ENCODE measurements at places on chromosomes 3 and 15.

DNA sequence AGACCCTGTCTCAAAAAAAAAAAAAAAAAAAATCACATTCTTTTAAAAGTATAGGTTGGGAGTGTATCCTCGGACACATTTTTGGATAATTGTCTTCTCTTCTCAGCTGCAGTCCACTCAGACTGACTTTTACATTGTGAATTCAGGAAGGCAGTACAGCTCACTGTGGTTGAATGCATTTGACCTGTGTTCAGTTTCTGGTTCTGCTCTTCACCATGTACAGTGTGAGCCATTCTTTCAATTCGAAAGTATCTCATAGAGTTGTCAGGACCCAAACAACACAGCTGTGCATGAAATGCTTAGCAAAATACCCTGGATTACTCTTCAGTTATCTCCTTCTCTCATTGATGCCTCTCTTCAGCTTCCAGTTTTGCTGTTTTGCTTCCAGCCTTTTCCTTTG is 5.0 kb downstream of the CMTM8 start:
- no peak for DNase-seq

- DNase-seq, result no peak
Observed at GRCh38 chr15:86082619-86083380, 3.1 kb downstream of the AGBL1 start.

DNA sequence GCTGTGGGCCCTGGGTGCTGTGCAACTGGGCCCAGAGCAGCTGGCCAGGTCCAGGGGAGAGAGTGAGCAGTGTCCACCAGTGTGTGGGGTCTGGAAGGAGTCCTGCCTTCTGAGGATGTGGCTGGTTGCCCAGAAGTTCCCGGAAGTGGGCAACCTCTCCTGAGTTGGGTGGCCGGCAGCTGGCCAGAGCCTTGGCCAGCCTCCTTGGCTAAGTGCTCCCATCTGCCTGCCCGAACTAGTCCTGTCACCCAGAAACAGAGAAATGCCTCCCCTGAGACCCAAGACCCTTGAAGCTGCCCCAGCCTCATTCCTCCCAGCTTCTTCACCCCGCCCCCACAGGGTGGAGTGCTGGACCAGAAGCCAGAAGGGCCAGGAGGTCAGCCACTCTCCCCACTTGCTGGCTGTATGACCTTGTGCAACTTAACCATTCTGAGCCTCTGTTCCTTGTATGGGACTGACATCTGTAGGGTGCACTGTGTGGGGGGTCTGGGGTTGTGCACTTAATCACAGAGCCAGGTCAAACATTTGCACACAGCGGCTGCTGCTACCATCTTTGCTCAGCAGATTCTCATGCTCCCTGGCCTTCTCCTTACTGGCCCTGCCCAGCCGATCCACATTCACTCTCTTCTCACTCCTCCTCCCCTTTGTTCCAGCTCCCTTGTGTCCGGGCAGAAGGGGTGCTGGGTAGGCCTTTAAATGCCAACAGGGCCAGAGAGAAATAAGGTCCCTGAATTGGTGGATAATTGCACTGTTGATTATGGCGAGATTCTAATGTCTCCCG is 7.5 kb upstream of the ALAS1 start:
- DNase-seq, result no peak

DNA sequence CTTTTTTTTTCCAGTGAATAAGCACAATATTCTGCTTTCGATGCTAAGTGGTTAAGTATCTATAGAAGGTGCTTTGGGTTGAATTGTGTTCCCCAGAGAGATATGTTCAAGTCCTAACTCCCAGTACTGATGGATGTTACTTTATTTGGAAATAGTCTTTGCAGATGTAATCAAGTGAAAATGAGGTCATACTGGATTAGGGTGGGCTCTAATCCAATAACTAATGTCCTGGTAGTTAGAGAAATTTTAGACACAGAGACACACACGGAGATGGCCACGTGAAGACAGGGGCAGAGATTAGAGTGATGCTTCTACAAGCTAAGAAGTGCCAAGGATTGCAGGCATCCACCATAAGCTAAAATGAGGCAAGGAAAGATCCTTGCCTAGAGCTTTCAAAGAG is 662.3 kb downstream of the NAALADL2 start:
- no peak for DNase-seq

- no peak for DNase-seq
Observed at GRCh38 chr3:195258449-195259153, 12.4 kb downstream of the XXYLT1 start.

GRCh38 chr3:103385961-103386656 is 951.3 kb downstream of the ZPLD1 start:
- DNase-seq, result no peak

- no peak for DNase-seq
Observed at GRCh38 chr15:75140080-75140879, 61.4 kb upstream of the C15orf39 start.

DNA sequence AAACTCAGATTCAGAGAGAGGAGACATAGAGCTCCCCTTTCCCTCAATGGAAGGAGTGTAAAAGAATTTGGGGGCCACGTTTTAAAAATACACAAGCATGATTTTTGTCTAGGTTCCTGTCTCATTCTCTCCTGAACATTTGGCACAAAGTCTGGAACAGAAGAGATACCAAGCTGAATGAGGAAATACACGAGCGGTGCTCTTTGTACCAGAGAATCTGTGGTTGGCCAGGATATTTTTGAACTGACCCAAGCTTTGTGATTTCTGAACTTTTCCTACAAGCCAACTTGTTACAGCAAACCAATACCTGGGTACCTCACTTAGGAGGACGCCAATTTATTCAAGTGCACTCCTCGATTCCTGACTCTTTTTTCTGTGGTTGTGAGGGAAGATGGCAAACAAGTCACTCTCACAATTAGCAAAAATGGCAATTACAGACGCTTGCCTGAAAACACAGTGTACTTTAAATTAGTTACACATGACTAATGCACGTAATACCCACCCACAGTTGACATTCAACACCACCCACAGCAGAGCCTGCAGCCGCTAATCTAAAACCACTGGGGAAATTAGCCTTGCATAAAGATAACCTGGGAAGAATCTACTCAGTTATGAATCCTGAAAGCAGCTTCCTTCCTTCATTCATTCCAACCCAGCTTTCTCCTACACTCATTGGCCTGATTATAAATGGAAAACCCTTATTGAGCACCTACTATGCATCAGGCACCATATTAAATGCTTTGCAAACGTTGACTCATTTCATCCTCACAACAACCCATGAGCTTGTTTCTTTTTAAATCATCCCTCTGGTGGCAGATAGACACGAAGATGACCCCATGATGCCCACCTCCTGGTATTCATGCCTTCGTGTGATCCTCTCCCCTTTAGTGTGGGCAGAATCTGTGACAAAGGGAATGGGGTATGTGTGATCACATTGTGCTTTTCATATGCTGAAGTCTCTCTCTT is 293.5 kb downstream of the KBTBD8 start:
- no peak for DNase-seq

- no peak for DNase-seq
Observed at GRCh38 chr3:54906763-54907162, 21.1 kb downstream of the LRTM1 start.

GRCh38 chr3:117616227-117616626 is 906.6 kb downstream of the TUSC7 start:
- DNase-seq, result no peak

DNA sequence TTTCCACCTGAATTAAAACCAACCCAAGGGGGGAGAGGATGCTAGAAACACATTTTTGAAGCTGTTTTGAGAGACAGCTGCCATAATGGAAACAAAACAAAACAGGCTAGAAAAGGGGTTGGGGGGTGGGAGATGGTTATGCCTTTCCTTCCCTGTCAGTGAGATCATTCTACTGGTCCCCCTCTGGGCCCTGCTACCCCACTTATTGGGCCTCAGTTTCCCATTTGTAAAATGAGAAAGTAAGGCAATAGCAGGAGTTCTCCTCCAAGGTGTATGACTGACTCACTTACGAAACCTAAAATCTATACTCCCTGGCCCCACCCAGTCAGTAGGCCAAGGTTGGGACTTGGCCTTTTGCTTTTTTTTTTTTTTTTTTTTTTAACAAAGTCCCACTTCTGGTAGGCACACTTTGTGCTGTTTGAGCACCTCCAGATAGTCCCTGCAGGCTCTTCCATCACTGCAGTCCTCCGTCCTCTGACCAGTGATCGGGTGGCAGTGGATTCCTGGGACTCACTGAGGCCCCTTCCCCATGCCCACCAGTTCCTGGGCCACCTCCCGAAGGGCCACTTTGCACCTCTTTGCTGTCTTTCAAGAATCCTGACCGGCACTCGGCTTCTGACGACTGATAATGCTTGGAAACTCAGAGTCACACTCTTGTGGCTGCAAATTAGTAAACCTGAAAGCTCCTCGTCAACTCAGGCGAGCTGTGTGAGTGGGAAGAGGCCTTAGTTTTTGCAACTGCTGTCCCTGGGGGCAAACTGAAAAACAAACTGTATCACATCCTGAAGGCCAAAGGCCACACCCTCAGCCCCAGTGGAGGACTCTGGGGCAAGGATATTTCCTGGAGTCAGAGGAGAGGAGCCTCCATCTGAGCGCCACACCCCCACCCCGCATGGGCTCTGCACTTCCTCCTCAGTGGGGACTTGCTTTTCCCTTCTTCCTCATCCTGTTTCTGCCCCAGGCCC is 6.7 kb upstream of the PSTPIP1 start:
- DNase-seq, result no peak

- DNase-seq, result no peak
Observed at GRCh38 chr15:68353421-68354135, 76.0 kb downstream of the FEM1B start.

GRCh38 chr3:96657710-96658109 is 156.7 kb upstream of the EPHA6 start:
- DNase-seq, result no peak

All from stimulated activated CD4-positive, alpha-beta T cell treated with anti-CD3 and anti-CD28 coated beads, Interleukin-15, amount 100 ng/mL, for 1 hour (primary cell).